ENCODE measurements at places on chromosomes 6 and 20. TPM values are rescaled to one million over a fixed set of nuclear protein-coding genes. Genes with fewer than 3 reads are reported as not detected.

DNA sequence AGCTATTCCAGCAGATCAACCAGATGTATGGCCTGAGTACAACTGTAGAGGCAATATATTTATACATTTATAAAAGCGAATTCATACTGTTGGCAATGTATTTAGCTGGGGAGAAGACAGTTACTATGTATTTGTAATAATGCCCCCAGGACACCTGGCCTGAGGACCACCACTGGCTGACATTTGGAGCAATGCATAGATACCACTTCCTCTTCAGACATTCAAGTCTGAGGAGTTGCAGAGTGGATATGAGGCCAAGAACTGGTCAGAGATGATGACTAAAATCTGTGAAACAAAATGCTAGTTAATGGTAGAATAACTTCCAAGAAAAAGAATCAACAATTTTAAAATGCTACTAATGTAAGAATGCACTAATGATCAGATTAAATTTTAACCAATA lies 462.3 kb downstream of the CDC5L start:
- no peak overlapping the region for H3K27ac ChIP-seq
- H3K27me3 ChIP-seq, result no peaks in the 10 kb centered on the region
- H3K4me1 ChIP-seq, result no peaks in the 10 kb centered on the region
- no peak for DNase-seq

GRCh38 chr6:163354761-163355425 lies 59.6 kb upstream of the QKI start:
- peak overlapping the region; percentile 14 for H3K4me3 ChIP-seq
- no peak for DNase-seq
- H3K27me3 ChIP-seq, result no peaks in the 10 kb centered on the region
- no peaks in the 10 kb centered on the region for H3K4me1 ChIP-seq

- peak; percentile 73 for DNase-seq
- H3K36me3 ChIP-seq, result no peaks in the 10 kb centered on the region
- H3K4me3 ChIP-seq, result no peak overlapping the region
- no peaks in the 10 kb centered on the region for H3K27me3 ChIP-seq
- H3K27ac ChIP-seq, result peak overlapping the region; percentile 31
- no peaks in the 10 kb centered on the region for H3K4me1 ChIP-seq
Observed at GRCh38 chr6:14743474-14744211, 502.2 kb upstream of the JARID2 start.

The RNF5 gene
- total RNA-seq, result 104 TPM

GRCh38 chr6:93779086-93779841 lies 359.9 kb upstream of the EPHA7 start:
- peaks cover under 1% of the 10 kb centered on the region for H3K4me1 ChIP-seq
- DNase-seq, result peak; percentile 59
- H3K27me3 ChIP-seq, result no peaks in the 10 kb centered on the region

DNA sequence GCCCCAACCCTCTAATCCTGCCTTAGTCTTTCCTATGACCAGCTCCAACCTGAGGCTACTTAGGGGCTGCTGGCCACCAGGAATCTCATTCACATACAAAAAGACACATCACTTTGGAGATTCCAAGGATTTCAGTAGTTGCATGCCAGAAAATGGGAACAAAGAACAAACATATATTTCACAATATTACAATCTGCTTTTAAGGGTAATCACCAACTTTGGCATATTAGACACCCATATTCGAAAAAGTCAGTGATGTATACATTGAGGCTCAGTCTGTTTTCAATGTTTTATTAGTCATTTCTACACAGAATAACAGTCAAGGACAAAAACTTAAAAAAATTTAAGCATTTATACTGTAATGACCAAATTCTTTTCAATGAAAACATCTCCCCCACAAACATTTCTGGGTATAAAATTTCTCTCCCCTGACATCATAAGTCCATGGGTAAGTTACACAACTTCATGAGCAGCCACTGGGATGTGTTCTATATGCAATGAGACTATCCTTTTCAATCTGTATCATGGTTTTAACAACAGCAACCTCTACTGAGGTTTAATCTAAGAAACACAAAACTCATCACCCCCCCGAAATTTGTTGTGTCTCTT lies 103.5 kb downstream of the MAP7 start:
- H3K36me3 ChIP-seq, result no peaks in the 10 kb centered on the region
- H3K4me3 ChIP-seq, result no peak overlapping the region
- H3K27ac ChIP-seq, result no peak overlapping the region
- no peaks in the 10 kb centered on the region for H3K27me3 ChIP-seq

DNA sequence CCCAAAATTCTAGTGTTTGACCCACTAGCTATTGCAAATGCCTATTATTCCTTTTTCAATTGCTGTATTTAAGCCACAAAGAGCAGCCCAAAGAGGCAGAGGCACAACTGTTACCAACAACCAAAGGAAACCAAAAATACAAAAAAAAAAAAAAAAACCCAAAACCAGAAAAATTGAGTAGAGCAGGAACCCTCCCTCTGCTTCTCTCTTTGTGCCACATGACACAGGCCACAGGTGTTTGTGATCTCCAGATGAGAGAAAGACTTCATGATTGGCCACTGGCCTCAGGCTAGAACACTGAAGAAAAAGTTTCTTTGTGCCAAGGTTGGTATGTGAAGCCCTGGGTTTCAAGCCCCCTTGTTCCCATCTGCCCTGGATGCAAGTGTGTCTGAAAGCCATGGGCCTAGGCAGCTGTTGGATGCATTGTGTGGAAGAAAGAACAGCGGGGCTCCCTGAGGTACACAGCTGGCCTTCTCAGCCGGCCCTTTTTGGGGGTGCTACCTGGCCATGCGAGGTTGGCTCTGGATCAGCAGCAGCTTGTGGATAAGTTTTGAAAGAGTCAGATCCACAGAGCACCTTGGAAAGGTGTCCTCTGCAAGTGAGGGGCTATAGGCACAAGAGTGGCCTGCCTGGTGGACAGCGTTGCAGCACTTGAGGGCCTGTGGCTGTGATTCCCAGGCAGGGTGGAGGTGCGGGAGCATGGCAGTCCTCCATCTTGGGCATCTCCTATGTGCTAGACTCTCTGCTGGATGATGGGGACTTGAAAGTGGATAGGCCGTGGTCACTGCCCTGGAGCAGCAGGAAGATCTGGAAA lies 204.5 kb downstream of the ZDHHC14 start:
- H3K27ac ChIP-seq, result no peak overlapping the region
- H3K36me3 ChIP-seq, result no peaks in the 10 kb centered on the region
- no peak overlapping the region for H3K4me3 ChIP-seq
